Renal cortical epithelial cell (primary cell): ENCODE measurements at places on chromosomes 16 and 17. TPM values are rescaled to one million over a fixed set of nuclear protein-coding genes. Genes with fewer than 3 reads are reported as not detected.

The KRTAP1-1 gene
- 0.25 and 0.35 TPM in 2 replicates for total RNA-seq

The COL1A1 gene
- 65.6 and 141 TPM in 2 replicates for total RNA-seq

The KRT33A gene
- total RNA-seq, result not detected in 2 replicates

The AMFR gene
- 289 and 415 TPM in 2 replicates for total RNA-seq

The RCVRN gene
- not detected in 2 replicates for total RNA-seq

The ADGRG1 gene
- total RNA-seq, result 38.9 and 305 TPM in 2 replicates

The KRTAP2-1 gene
- not detected in 2 replicates for total RNA-seq

The RHBDL3 gene
- not detected in 2 replicates for total RNA-seq

The KCNJ2 gene
- total RNA-seq, result 0.55 and 1.2 TPM in 2 replicates

The NACA2 gene
- total RNA-seq, result not detected in 2 replicates
